Progenitor cell of endocrine pancreas (in vitro differentiated cells): ENCODE measurements at places on chromosomes 13 and 19.

DNA sequence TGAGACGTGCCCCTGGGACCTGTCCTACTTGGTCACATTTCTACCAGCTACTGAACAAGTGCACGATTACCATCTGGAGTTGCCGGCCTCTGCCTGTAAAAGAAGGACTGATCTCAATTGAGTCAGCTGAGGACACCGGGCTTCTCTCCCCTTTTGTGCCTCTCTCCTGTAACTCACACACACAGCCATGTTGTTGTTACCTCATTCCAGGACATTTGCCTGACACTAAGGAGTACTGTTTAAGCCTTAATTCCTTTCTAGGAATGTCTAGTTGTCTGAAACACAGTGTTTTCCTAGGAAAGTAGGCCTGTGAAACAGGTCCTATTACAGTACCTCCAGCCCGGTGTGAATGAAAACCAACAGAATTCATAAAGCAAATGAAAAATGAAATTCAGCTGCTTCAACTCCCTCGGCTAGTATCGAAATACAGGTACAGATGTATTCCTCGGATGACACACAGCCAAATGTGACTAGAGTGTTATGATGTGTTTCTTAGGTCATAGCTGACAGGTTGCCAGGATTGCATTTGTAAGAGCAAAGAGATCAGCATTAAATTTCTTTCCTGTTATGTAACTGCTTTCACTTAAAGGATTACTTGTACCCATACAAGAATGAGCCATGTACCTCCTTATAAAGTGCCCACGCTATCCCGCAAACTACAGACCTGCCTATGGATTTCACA, 152.0 kb upstream of the IRS2 start:
- DNase-seq = no peak

DNA sequence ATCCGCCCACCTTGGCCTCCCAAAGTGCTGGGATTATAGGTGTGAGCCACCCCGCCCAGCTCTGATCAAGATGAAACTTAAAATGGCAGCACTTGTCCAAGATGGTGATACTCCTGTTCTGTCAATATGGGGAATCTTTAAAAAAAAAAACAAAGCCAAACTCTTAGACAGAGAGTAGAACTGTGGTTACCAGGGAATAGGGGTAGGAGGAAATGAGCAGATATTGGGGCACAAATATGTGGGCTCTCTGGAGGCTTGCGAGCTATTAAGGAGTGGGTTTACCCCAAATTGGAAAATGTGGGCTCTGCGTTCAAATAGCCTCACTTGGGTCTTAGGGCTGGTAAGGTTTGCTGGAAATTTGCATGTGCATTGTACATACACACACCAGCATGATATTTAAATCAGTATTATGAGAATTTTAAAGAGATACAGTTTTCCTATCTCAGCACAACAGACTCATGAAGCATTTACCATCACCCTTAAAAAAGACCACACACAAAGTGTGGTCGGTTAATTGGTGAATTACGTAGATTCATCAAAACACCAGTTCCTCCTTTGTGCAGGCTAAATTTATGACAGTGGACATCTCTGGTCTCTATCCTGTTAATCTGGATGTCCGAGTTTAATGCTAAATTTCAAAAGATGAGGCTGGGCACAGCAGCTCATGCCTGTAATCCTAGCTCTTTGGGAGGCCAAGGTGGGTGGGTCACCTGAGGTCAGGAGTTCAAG, 11.3 kb downstream of the CD70 start:
- DNase-seq = no peak

DNA sequence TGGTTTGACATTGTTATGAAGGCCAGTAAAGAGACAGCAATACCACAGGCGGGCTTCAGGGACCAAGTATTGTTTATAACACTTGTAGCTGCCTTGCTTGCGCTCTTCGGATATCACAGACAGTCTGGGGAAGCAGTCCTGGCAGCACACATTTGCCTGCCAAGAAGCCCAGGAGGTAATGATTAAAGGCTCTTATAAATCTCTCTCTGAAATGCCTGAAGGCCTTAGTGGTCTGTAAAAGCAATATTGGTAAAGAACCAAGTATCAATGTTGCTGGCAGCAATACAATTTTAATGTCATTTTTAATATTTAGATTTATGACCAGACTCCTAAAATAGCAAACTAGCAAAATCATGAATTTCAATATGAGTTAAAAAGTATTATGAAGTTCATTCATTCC, 1312.4 kb downstream of the PCDH9 start:
- DNase-seq = no peak

DNA sequence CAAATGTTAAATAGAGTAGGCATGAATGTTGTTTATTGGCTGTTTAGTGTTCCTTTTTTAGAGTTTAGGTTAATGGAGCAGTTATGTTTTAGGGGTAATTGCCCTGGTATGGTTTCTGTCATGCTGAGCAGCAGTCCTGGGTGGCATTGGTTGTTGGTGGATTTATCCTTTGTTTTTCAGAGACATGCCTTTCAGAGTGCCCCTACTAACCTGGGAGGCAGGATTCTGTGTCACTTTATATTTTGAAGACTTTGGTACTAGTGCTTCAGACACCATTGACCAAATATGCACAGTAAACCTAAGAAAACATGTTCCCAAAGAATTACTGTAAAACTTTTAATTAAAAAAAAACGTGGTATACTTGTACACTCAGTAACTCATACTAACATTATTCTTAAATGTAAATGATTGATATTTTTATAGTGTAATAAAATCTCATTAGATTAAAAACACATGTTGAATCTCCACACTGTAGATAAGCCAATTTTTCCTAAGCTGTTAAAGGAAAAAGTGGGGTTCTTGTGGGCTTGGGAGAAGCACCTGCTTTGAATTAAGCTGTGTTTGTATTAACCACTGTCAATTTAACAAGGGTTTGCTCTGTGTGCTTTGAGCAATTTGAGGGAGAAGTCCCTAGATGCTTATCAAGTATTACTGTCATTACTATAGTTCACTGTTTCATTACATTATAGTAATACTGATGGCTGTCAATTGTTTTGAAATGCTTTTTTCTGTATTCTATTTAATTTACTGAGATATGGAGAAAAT, 133.2 kb downstream of the LMO7 start:
- no peak for DNase-seq

DNA sequence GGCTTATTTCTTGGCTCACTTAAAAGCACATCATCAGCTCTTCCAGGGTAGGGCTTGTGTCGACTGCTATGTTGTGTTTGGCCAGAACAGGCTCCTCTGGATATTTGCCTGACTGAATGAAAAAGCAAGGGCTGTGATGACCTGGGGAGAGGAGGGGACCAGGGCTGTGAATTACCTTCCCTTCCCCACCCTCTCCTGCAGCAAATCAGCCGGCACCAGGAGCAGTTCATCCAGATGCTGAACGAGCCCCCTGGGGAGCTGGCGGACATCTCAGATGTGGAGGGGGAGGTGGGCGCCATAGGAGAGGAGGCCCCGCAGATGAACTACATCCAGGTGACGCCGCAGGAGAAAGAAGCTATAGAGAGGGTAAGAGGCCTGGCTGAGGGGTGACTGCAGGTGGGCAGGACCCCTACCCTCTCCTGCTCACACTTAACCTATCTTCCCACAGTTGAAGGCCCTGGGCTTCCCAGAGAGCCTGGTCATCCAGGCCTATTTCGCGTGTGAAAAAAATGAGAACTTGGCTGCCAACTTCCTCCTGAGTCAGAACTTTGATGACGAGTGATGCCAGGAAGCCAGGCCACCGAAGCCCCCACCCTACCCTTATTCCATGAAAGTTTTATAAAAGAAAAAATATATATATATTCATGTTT, 4.4 kb downstream of the GADD45GIP1 start:
- DNase-seq = no peak

DNA sequence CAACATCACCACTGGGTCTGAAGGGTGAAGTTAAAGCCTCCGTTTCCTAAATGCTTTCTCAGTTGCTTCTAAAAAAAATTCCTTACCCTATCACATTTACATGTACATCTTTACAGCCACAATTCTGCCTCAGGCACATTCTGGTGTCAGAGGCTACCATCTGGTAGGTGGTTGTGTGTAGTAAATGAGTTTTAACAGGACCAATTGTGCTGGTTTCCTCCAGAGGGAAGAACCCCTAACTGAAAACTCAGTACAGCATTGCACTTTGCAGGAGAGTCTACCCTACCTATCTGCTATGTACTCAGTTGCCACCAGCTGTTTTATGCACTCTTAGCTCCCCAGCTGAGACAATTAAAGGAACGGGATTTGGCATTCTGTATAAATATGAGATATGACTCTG, 1576.5 kb downstream of the PCDH9 start:
- DNase-seq = no peak

- no peak for DNase-seq
Measured at GRCh38 chr19:10895920-10896319, 24.6 kb downstream of the CARM1 start.

- DNase-seq = no peak
Measured at GRCh38 chr13:42318570-42318969, 46.6 kb downstream of the AKAP11 start.

DNA sequence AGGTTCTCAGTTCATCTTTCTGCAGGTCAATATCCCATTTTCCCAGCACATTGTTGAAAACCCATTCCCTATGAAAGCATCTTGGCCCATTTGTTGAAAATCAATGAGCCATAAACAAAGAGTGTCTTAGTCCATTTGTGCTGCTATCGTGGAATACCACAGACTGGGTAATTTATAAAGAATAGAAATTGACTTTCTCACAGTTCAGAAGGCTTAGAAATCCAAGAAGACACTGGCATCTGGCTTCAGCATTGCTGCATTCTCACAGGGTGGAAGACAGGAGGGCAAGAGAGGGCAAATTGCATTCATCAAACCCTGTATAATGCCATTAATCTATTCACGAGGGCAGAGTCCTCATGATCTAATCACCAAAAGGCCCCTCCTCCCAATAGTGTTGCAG, 34.1 kb downstream of the ZNF823 start:
- DNase-seq = no peak

- DNase-seq = no peak
Measured at GRCh38 chr13:113009743-113010509, 40.9 kb downstream of the MCF2L start.

DNA sequence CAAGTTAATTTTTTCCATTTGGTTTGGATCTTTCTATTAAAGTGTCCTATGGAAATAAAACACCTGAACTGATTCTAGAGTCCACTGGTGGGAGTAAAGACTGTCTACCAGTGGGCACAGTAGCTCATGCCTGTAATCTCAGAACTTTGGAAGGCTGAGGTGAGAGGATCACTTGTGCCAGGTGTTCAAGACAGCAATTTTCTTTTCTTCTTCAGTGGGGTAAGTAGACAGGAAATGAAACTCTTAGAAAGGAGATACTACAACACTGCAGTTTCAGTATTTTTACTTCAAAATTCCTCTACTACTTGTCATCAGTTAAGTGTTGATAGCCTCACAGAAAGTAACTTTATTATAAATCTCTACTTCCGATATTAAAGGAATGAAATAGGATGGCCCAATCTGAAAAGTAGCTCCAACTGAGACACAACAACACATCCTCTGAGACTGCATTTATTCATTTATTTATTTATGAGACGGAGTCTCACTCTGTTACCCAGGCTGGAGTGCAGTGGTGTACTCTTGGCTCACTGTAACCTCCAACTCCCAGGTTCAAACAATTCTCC, 26.3 kb downstream of the DNMT1 start:
- no peak for DNase-seq

DNA sequence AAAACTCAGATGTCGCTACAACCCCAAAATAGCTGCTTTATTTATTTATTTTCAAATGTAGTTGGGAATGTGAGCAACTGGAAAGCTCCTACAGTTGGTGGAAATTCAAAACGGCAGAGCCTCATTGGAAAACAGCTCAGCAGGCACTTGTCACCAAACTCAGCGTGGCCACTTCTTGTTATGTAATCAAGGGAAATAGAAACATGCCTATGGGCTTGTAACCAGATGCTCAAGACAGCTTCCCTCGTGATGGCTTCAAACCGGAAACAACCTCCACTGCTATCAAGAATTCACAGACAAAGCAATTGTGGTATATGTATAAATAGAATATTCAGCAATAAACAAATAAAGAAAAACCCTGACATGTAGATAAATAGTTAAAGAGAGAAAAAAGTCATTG, 627.8 kb upstream of the SLC10A2 start:
- no peak for DNase-seq

DNA sequence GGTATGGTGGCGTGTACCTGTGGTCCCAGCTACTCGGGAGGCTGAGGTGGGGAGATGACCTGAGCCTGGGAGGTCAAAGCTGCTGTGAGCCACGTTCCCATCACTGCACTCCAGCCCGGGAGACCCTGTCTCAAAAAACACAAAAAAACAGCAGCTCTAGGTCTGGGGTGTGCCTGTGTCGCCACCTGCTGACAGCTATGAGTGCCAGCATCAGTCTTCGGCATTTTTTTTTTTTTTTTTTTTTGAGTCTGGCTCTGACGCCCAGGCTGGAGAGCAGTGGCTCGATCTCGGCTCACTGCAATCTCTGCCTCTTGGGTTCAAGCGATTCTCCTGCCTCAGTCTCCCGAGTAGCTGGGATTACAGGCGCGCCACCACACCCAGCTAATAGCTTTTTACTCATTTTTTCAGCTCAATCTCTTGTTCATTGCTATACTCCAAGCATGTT, 10.1 kb downstream of the AP2S1 start:
- DNase-seq = no peak

DNA sequence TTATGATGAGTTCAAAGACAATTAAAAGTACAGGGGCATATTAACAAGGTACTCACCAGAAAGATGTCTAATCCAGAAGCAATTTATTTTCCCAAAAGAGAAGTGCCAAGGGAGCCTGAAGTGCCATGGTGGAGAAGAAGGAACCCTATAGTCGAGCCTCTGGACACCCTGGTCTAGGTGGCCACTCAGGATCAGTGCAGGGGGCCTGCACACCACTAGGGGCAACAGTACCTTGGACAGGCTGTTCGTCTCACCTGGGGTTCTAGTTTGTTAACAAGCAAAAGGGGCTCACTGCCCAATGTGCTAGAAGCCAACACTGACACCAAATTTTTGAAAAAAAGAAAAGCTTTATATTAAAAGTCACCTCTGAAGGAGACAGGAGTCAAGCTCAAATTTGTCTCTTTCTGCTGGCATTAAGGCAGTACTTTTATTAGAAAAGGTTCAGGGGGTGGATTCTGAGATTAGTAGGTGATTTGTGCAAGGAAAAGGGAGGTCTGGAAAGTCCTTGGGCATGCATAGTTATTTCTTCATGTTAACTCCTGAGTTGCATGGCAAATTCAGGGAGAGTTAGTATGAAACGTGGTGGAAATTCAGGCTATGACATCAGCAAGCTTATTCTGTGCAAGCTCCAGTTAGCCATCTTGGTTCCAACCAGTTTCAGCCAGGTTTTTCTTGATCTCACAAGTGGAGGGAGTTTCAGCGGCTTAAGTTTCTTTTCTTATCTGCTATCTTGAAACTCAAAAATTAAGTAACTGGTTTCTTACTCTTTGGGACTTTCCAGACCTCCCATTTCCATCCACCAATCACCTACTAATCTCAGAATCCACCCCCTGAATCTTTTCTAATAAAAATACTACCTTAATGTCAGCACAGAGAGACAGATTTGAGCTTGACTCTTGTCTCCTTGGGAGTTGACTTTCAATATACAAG, 884 bp upstream of the CBY2 start:
- no peak for DNase-seq

GRCh38 chr19:41755328-41755913, at the start of gene CEACAM6:
TSS of gene CEACAM6 (plus strand) at chr19:41755530. CDS start at chr19:41755639, 109 bp downstream.
- DNase-seq = no peak

GRCh38 chr19:9857920-9858746, 23.0 kb downstream of the PIN1 start:
- DNase-seq = no peak

GRCh38 chr13:109761695-109762094, 24.7 kb downstream of the IRS2 start:
- no peak for DNase-seq
